ENCODE measurements at places on chromosomes 11 and 22.
A peak's percentile ranks its signal among the peaks of the same experiment; 100 is the strongest.

- DNase-seq, result no peak
Measured at GRCh38 chr11:69445131-69445470, 36.4 kb upstream of the LINC01488 start.

- no peak for DNase-seq
Measured at GRCh38 chr22:38186429-38186828, 4.8 kb upstream of the PLA2G6 start.

- no peak for DNase-seq
Measured at GRCh38 chr22:35538801-35539321, 1.8 kb upstream of the RASD2 start.

DNA sequence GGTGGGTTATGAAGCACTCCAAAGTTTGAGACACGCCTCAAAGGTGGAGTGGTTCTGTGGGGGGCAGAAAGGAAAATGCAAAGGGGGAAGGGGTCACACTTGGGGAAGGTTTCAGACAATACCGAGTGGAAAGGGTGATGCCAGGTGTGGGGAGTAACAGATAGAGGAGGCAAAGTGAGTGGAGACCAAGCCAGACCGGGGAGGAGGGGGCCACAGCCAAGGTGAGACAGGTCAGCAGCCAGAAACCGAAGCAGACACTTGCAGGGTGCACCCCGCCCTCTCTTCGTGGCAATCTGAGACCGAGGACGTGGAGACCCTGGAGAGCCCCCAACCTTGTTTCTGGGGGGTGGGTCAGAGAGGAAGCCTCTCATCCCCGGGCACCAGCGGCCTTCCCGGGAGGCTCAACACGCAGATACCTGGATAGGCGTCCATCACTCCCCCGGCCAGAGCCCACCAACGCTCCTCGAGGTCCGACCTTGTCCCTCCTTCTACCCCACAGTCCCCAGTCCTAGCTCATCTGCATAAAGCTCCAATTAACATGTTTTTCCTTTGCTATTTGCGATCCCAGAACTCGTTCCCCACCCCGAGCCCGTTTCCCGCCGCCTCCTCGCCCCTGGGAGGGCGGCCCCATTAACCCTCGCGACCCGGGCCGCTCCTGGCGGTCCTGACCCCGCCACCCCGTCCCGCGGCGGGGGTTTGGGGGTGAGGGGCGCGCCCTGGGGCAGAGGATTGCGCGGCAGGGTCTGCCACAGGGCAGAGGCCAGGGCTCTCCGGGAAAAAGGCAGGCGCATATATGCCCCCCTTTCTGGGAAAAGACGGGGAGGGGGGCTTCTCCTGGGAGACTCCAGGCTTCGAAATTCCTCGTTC lies 21.8 kb downstream of the RTN4RL2 start:
- DNase-seq, result no peak

GRCh38 chr11:33778675-33779074 lies 4.4 kb upstream of the FBXO3 start:
- peak; percentile 75 for DNase-seq

- no peak for DNase-seq
Measured at GRCh38 chr11:29263971-29264682, 752.7 kb downstream of the KCNA4 start.

GRCh38 chr22:49790912-49791311 lies 36.8 kb downstream of the BRD1 start:
- DNase-seq, result no peak

DNA sequence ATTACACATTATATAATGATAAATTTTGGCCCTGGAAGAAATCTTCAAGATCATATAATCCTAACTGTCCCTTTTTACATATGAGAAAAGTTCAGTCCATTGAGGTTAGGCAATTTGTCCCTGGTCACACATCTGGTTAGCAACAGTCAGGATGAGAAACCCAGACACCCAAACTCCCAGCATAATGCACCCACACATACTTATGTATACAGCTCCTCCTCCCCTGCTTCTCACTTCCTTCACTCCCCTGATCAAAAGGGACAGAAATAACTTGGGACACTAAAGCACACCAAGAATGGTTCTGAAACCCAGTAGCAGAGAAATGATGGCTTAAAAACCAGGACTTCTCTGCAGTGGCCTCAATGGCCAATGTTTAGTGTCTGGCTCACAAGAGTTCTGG lies 11.1 kb downstream of the NUMA1 start:
- no peak for DNase-seq

DNA sequence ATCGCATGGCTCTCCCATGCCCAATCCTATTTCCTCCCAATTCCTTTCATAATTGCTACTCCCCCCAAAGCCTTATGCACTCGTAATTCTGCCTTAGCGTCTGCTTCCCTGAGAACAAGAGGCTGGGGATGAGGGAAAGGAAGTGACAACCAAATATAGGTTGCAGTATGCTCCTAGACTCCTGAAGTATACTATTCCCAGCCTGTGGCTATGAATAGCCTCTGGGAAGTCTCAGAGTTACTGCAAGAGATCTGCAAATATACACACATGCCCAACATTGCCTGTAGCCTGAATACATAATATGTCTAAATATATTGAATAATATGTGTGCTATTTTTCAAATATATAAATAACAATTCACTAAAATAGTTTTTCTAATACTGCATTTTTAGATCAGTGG lies 96.1 kb upstream of the CD44 start:
- DNase-seq, result no peak

DNA sequence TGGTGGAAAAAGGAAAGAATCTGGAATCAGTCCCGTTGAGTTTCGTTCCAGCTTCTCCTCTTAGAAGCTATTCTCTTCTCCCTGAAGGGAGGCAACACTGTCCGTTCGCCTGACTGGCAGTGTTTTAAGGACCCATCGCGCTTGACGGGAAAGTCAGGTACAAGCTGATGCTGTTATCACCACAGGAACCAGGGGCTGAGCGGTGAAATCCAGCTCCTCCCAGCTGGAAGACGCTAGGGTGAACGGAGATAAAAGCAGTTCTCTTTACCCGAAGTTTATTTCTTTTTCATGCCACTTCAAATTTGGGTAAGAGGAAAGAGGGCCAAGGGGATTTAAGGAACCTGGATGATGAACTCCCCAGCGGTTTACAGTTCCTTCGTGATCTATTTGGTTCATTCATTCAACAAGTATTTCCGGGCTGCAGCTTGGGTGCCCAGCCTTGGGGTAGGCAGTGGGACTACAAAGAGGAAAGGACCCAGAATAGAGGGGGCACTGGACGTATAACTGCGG lies 551 bp upstream of the DEUP1 start:
- no peak for DNase-seq

- no peak for DNase-seq
Measured at GRCh38 chr11:13595166-13595565, 73.3 kb upstream of the FAR1 start.

- no peak for DNase-seq
Measured at GRCh38 chr22:31326877-31327276, 19.3 kb downstream of the PATZ1 start.

GRCh38 chr11:31442086-31442485 lies 67.3 kb downstream of the IMMP1L start:
- DNase-seq, result no peak

GRCh38 chr11:100013011-100013410 lies 674.1 kb upstream of the ARHGAP42 start:
- no peak for DNase-seq

DNA sequence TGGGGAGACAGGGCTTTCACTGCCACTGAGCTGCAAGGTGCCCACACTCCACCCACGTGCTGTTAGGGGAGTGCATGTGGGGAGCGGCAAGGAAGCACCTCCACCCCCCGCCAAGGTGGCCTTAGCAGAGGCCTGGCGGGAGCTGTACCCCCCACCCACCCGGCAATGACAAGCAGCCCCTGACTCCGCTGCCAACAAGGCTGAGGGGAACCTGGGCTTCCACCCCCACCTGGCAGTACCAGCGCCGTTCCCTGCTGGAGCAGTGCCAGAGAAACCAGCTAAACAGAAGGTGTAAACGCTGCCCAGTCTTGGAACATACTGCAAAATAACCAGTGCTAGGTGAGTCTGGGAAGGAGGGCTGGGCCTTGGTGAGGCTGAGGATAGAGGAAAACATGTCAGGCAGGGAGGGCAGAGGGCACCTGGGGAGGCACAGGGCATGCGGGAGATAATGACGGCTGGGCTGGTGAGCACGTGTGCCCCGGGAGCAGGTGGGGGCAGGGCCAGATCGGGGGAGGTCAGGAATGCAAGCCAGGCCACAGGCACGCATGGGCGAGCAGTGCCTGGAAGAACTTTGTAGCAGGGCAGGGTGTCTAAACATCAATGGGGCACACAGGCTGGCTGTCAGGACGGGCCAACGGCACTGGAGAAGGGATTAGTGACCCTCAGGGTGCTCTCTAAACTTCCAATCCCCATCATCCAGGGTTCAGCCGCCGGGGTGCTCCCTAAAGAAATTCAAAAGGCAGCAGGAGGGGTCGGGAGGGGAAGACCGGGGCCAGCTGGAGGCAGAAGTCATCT lies 6.6 kb downstream of the CERK start:
- DNase-seq, result no peak

GRCh38 chr11:1392111-1392510 lies 2.4 kb downstream of the BRSK2 start:
- no peak for DNase-seq

- DNase-seq, result no peak
Measured at GRCh38 chr22:26597026-26597425, 7.1 kb upstream of the TPST2 start.

- no peak for DNase-seq
Measured at GRCh38 chr11:80980227-80980626, 1539.4 kb upstream of the TENM4 start.

DNA sequence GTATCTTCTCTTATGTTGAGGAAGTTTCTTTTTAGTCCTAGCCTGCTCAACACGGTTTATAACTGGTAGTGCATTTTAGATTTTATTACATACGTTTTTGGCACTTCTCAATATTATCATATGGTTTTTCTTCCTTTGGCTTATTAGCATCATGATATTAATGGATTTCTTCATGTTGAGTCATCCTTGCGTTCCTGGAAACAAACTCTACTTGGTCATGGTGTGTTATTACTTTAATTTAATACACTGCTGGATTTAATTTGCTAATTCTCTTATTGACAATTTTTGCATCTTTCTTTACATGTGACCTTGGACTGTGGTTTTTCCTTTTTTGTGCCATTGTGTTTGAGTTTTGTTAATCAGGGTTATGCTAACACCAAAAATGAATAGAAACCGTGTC lies 20.5 kb downstream of the IGF2 start:
- no peak for DNase-seq

- peak; percentile 67 for DNase-seq
Measured at GRCh38 chr11:117097389-117098268, 599 bp downstream of the SIK3 start.

DNA sequence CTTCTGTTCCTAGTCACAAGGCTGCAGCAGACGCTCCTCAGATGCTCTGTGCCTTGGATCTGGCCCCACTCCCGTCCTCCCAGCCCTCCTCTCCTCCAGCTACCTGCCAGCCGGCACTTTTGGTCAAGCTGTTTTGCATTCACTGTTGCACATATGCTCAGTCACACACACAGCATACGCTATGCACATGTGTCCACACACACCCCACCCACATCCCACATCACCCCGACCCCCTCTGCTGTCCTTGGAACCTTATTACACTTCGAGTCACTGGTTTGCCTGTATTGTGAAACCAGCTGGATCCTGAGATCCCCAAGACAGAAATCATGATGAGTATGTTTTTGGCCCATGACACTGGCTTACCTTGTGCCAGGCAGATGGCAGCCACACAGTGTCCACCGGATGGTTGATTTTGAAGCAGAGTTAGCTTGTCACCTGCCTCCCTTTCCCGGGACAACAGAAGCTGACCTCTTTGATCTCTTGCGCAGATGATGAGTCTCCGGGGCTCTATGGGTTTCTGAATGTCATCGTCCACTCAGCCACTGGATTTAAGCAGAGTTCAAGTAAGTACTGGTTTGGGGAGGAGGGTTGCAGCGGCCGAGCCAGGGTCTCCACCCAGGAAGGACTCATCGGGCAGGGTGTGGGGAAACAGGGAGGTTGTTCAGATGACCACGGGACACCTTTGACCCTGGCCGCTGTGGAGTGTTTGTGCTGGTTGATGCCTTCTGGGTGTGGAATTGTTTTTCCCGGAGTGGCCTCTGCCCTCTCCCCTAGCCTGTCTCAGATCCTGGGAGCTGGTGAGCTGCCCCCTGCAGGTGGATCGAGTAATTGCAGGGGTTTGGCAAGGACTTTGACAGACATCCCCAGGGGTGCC lies 109.8 kb downstream of the BCR start:
- DNase-seq, result peak; percentile 47

GRCh38 chr11:124238512-124238911 lies 2.4 kb upstream of the OR8G1 start:
- no peak for DNase-seq

DNA sequence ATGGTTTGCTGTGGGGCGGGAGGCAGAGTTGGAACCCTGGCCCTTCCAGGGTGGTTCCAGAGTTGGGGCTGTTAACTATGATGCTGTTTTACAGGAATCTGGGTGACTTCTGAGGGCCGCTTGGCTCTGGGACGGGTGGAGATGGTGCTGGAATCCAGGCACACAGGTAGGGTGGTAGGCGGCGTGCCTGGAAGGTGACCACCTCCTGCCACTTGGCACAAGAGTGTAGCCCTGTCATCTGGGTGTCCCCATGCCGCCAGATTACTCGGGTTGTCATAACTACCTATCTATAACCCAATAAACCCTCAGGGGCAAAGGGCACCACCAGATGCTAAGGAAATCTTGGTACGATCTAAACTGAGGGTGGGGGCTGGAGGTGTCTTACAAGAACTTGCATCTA lies 1.3 kb downstream of the CARS1 start:
- DNase-seq, result no peak

DNA sequence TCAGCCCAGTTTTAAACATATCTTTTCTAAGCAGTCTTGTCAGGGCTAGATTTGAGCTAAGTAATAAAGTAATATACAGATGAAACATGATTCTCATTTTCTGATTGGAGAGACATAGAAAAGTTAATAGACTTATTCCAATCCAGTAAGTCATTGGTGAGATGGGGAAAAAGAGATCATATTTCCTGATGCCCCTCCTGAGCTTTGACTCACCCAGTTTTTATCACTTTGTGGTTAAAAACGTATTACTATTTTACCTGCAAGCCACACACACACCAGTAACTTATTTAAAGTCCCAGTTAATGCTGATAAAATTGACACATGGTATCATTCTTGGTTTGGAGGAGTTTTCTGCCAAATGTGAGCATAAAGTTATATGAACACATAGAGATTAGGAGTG lies 306.8 kb downstream of the CADM1 start:
- no peak for DNase-seq

DNA sequence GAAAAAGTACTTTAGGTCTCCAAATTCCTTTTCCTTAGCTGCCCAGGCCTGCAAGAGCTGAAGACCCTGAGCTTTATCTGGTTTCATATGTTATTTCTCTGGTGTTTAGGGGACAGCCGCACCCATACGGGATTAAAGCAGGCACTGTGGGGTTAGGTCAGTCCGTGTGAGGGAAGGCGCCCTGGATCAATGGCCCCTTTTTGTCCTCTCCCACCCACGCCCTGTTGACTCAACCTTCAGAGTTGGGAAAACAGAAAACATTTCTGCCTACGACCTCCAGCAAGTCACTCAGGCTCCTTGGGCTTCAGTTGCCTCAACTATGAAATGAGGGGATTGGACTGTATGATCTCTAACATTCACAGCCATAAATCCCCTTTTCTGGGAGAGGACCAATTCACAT lies 55.2 kb upstream of the BARX2 start:
- no peak for DNase-seq

GRCh38 chr22:37445501-37445900 lies 18.2 kb upstream of the ELFN2 start:
- DNase-seq, result no peak

GRCh38 chr11:43779306-43779705 lies 98.8 kb downstream of the HSD17B12 start:
- DNase-seq, result no peak
